Bone marrow (tissue), 2 donors: ENCODE measurements at places on chromosomes 12 and 14.

DNA sequence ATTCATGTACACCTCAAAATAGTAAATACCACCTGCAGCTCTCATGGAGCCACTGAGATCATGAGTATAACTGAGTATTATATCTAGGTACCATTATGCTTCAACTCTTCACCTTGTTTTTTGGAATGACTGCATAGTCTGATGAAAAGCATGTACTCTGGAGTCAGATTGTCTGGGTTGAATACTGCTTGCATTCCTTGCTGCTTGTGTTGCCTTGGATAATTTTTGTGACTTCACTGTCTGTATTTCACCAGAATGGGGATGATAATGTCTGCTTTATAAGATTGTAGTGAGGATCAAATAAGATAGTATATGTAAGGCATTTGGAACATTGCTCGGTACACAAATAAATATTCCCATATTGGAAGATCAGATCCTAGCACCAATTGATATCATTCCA, 54.2 kb downstream of the SUSD6 start:
- no peak for DNase-seq

GRCh38 chr12:101947316-101947715, 69.9 kb downstream of the DRAM1 start:
- no peak for DNase-seq

DNA sequence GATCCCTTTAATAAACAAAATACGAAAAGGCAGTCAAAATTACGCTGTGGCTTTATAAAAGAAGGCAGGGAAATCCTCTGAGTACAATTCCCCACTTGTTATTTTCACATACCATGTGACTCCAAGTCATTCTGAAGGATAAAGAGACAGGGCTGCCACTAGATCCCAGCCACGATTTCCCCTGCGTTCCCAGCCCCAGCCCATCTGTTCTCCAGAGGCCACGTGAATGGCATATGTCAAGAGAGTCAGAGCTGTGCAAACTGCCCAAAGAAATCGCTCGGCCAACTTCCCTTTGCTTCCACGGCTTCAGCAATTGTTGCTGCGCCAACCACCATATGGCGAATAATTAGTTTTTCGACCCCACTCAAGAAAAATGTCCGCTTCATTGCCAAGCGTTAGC, 161.3 kb downstream of the C12orf42 start:
- DNase-seq = no peak

- DNase-seq = no peak
These were observed 205.2 kb downstream of the CACNA1C start for GRCh38 chr12:2258025-2258424.

- no peak for DNase-seq
These were observed 49.6 kb downstream of the MYRFL start for GRCh38 chr12:69874606-69875005.

GRCh38 chr12:46148327-46149078, 120.3 kb downstream of the SLC38A1 start:
- no peak for DNase-seq

DNA sequence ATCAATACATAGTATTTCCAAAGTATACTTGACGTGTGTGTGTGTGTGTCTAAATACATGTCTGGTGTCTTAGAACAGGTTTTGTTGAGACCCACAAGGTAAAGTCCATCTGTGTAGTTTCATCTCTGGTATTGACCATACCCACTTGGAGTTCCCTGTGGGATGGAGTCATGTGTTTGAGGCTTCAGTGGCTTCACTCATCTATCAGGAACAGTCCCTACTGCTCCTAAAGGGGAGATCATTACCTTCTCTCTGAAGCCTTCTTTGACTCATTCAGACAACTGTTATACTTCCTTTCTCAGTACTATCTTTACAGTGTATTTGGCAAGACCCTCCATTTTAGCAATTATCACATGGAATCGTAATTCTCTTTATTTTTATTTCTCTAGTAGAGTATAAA, 14.2 kb downstream of the RAB21 start:
- DNase-seq = no peak

- no peak for DNase-seq
These were observed 280.4 kb downstream of the GALC start for GRCh38 chr14:87712396-87713090.

- no peak for DNase-seq
These were observed 97.7 kb downstream of the ESRRB start for GRCh38 chr14:76473481-76474263.
